ENCODE measurements at places on chromosomes 5 and 9. TPM values are rescaled to one million over a fixed set of nuclear protein-coding genes. Genes with fewer than 3 reads are reported as not detected.

- H3K4me3 ChIP-seq: no peak overlapping the region
- no peak overlapping the region for H3K27ac ChIP-seq
- H3K27me3 ChIP-seq: no peaks in the 10 kb centered on the region
- H3K36me3 ChIP-seq: no peaks in the 10 kb centered on the region
- no peak for DNase-seq
Measured at GRCh38 chr5:95583992-95584391, 29.1 kb downstream of the ARSK start.

DNA sequence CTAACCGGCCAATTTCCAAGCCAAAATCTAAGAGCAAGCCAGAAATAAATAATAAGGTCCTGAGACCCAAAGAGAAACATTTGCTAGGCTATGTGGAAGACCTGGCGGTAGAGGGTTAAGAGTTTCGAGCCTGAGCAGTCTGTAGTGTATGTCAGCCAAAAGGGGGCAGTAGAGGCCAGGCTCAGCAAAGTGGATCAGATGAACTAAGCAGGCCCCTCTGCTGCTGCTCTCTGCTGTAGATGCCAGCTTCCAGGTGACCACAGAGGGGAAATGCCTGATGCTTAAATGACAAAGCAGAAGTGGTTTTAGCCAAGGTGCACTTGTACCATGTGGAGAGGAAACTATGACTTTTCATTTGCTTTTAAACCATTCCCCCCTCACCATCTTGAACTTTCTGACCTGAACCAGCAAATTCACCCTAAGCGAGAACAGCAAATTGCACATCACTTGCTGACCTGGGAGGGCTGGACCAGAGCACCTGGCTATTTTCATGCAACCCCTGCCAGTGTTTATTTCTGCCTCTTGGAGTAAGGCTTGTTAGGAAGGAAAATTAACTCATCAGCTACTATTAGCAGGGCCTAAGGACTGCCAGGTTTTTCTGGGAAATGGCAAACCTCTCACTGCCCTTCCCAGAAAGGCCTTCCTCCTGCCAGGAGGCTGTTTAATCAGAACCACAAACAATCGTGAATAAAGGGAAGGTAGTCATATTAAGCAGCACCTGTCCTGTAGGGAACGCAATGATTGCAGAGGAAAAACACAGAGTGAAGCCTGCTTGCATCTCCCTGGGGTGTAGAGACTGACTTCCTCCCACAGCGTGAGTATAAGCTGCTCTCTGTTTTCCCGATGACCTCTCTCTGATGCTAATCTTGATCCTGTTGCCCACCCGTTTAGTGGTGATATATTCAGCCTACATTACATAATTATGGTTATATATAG is 818.2 kb downstream of the TLR4 start:
- H3K36me3 ChIP-seq: no peaks in the 10 kb centered on the region
- no peak for DNase-seq
- H3K4me1 ChIP-seq: no peaks in the 10 kb centered on the region
- H3K27ac ChIP-seq: no peak overlapping the region
- H3K4me3 ChIP-seq: no peak overlapping the region
- H3K27me3 ChIP-seq: no peaks in the 10 kb centered on the region

OTULINL gene
- 30.0 TPM for total RNA-seq

TPD52L3 gene
- total RNA-seq: not detected

GRCh38 chr9:133423216-133423615 is 1.0 kb downstream of the ADAMTS13 start:
- H3K4me3 ChIP-seq: no peak overlapping the region
- peaks cover 20% of the 10 kb centered on the region for H3K4me1 ChIP-seq
- no peaks in the 10 kb centered on the region for H3K27me3 ChIP-seq

DNA sequence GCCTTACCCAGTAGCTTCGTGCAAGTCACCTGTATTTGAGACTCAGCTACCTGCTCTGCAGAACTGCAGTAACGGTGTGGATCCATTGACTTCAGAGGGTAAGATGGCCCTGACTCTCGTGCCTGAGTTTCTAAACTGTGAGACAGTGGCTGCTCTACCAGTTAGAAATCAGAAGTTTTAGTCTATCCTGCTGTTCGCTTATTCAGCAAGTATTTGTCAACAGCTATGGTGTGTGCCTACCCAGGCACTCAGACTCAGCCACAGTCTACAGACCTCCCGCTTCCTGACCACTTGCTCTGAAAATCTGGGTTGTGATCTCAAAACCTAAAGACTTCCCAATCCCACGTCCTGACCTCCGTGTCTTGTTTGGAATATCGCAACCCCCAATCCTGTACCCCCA is 13.5 kb downstream of the AQP3 start:
- no peaks in the 10 kb centered on the region for H3K4me1 ChIP-seq
- no peaks in the 10 kb centered on the region for H3K27me3 ChIP-seq
- H3K27ac ChIP-seq: no peak overlapping the region

PLEKHG4B gene
- not detected for total RNA-seq

RNF183 gene
- not detected for total RNA-seq

- no peak for DNase-seq
- H3K27me3 ChIP-seq: no peaks in the 10 kb centered on the region
- H3K36me3 ChIP-seq: no peaks in the 10 kb centered on the region
- H3K4me3 ChIP-seq: no peak overlapping the region
- no peaks in the 10 kb centered on the region for H3K4me1 ChIP-seq
Measured at GRCh38 chr5:17020678-17021601, 84.9 kb upstream of the MYO10 start.

TIMD4 gene
- total RNA-seq: 2.6 TPM

TMEM267 gene
- total RNA-seq: 10.1 TPM

- peaks cover 18% of the 10 kb centered on the region for H3K4me1 ChIP-seq
- H3K4me3 ChIP-seq: no peak overlapping the region
- H3K27ac ChIP-seq: no peak overlapping the region
- no peaks in the 10 kb centered on the region for H3K36me3 ChIP-seq
- peaks cover 35% of the 10 kb centered on the region for H3K27me3 ChIP-seq
Measured at GRCh38 chr5:132273631-132274030, 16.1 kb downstream of the PDLIM4 start.

- DNase-seq: no peak
- H3K4me3 ChIP-seq: peak overlapping the region; percentile 92
- H3K4me1 ChIP-seq: peaks cover 18% of the 10 kb centered on the region
- H3K36me3 ChIP-seq: no peaks in the 10 kb centered on the region
- peaks cover 2% of the 10 kb centered on the region for H3K27me3 ChIP-seq
Measured at GRCh38 chr5:134758176-134758503, 439 bp upstream of the DDX46 start.

DNA sequence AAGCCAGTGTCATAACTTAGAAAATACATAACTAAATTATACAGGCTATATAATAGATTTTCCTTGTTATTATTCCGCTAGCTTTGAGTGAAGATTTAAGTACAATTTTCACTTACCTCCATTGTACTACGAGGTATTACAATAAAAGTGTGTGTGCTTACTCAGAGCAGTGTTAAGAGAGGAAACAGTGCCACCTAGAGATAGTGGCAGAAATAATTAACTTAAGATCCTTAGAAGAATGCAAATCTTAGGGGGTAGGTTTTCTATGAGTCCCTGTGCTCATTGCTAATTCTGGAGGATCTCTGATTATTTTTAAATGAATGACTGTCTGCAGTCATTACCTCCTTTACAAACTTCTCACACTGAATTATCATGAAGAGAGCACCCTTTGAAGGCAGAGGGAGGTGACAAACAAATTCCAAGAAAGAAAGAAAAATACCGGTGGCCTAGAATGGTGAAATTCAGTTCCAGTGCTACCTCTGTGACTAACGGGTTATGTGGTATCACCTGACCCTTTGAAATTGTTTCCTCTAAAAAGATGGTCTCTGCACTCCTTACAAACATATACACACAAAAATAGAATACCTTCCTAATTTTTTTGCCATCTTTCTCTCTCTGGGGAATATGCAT is 379.8 kb downstream of the TRIM36 start:
- no peak overlapping the region for H3K27ac ChIP-seq
- no peaks in the 10 kb centered on the region for H3K4me1 ChIP-seq
- DNase-seq: no peak
- H3K36me3 ChIP-seq: no peaks in the 10 kb centered on the region
- H3K4me3 ChIP-seq: no peak overlapping the region

DNA sequence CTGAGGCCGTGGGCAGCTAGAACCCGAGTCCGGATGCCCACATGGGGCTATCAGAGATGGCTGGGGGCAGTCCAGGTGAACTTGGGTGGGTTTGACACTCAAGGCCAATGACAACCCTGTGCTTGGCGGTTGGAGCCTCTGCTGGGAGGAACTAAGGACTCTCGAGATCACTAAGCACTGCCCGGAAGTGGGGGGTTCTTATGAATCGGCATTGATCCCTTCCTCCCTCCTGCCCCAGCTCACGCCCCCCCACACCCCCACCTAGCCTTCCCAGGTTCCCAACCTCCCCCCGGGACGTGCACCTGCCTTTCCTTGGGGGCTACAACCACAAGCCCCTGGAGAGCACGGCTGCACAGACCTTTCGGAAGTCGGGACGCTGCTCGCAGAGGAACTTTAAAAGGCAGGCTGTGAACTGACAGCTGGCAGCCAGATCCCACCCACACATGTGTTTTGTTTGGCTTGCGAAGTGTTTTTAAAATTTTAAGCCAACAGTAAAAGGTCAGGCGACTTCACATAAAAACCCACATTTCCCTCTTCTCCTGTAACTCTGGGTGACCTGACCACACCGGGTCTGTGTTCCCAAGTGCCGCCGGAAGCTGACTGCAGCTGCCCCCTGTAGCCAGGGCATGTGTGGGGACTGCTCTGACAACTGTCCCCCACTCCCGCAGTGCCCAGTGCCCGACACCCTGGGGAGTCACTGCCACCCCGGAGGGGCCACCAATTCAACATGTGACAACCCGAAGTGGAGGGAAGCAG is 5.1 kb upstream of the RALGDS start:
- peaks cover 14% of the 10 kb centered on the region for H3K36me3 ChIP-seq
- H3K4me1 ChIP-seq: peaks cover 95% of the 10 kb centered on the region
- DNase-seq: no peak
- no peaks in the 10 kb centered on the region for H3K27me3 ChIP-seq
- no peak overlapping the region for H3K4me3 ChIP-seq
- H3K27ac ChIP-seq: peak overlapping the region; percentile 100

MYMK gene
- total RNA-seq: not detected

GRCh38 chr5:88262116-88262515 is 6.5 kb downstream of the TMEM161B start:
- H3K27ac ChIP-seq: no peak overlapping the region
- H3K36me3 ChIP-seq: no peaks in the 10 kb centered on the region
- no peak overlapping the region for H3K4me3 ChIP-seq
- no peaks in the 10 kb centered on the region for H3K27me3 ChIP-seq

HBEGF gene
- 0.77 TPM for total RNA-seq

ORM2 gene
- total RNA-seq: 2.2 TPM

GRCh38 chr9:85995097-85995496 is 54.2 kb downstream of the NAA35 start:
- H3K27ac ChIP-seq: no peak overlapping the region
- no peak for DNase-seq
- no peaks in the 10 kb centered on the region for H3K27me3 ChIP-seq
- peaks cover 13% of the 10 kb centered on the region for H3K36me3 ChIP-seq

GRCh38 chr5:56167519-56167918 is 65.6 kb downstream of the ANKRD55 start:
- no peaks in the 10 kb centered on the region for H3K36me3 ChIP-seq
- DNase-seq: no peak
- H3K4me1 ChIP-seq: peaks cover 6% of the 10 kb centered on the region
- no peak overlapping the region for H3K4me3 ChIP-seq
- H3K27me3 ChIP-seq: no peaks in the 10 kb centered on the region

DNA sequence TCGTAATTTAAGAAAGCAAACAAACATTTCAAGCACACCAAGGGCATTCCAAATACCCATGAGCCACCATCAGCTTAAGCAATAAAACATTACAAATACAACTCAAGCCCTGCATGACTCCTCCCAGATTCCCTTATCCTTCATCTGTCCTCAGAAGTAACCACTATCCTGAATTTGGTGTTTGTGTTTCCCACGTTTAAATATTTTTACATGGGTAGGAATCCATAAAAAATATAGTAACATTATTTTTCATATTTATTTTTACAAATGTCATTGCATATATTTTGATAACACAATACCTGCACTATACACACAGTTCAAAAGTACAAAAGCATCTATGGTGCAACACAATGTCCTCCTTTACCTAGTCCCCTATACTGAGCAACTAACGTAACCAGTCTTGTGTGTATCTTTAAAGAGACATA is 6.4 kb downstream of the PRKAA1 start:
- no peak overlapping the region for H3K27ac ChIP-seq
- H3K27me3 ChIP-seq: no peaks in the 10 kb centered on the region
- peaks cover 8% of the 10 kb centered on the region for H3K4me1 ChIP-seq
- no peak for DNase-seq
- H3K36me3 ChIP-seq: peaks cover 6% of the 10 kb centered on the region

- no peak for DNase-seq
- H3K27ac ChIP-seq: no peak overlapping the region
- no peaks in the 10 kb centered on the region for H3K27me3 ChIP-seq
- H3K4me1 ChIP-seq: peaks cover 62% of the 10 kb centered on the region
Measured at GRCh38 chr9:114351932-114352331, 22.3 kb downstream of the ORM2 start.

GRCh38 chr5:105288946-105289345 is 1726.4 kb upstream of the NUDT12 start:
- H3K4me3 ChIP-seq: no peak overlapping the region
- DNase-seq: no peak
- no peaks in the 10 kb centered on the region for H3K4me1 ChIP-seq
- H3K27me3 ChIP-seq: no peaks in the 10 kb centered on the region

DNA sequence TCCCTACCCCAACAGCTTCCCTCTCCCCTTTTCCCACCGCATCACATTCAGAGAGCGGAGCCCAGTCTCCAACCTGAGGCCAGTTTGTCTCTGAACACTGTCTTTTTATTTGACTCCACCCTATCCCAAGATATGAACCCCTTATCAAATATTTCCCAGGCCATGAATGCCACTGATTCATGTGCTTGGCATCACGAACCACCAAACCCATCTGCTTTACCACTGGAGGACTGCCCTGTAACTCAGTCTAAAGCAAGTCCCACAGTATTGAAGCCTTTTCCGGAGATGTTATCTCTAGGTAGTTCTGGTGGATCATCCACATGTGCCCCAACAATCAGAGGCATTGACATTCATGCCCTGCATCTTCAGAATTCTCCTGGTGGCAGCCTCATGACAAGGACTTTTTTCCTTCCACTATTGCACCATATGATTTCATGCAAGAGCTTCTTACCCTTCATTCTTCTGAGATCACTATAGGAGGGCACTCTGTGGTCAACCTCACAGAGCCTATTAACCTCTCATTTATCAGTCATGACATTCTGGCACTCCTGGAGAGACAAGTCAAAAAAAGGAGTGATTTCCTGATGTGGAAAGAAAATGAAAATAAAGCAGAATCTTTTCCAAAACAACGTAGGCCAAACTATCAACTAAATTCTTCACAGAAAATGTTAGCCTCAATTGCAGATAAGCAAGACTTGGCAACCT is 12.3 kb upstream of the SPATA31D4 start:
- H3K27ac ChIP-seq: no peak overlapping the region
- no peaks in the 10 kb centered on the region for H3K36me3 ChIP-seq
- H3K4me1 ChIP-seq: no peaks in the 10 kb centered on the region
- no peak for DNase-seq
- H3K27me3 ChIP-seq: no peaks in the 10 kb centered on the region

PCYOX1L gene
- 32.2 TPM for total RNA-seq

- no peak for DNase-seq
- H3K27me3 ChIP-seq: no peaks in the 10 kb centered on the region
- H3K4me3 ChIP-seq: no peak overlapping the region
- no peaks in the 10 kb centered on the region for H3K4me1 ChIP-seq
- H3K36me3 ChIP-seq: no peaks in the 10 kb centered on the region
Measured at GRCh38 chr9:116791326-116791725, 104.2 kb downstream of the TRIM32 start.

- no peaks in the 10 kb centered on the region for H3K36me3 ChIP-seq
- H3K4me3 ChIP-seq: no peak overlapping the region
- no peak for DNase-seq
- no peaks in the 10 kb centered on the region for H3K4me1 ChIP-seq
- peaks cover 2% of the 10 kb centered on the region for H3K27me3 ChIP-seq
- no peak overlapping the region for H3K27ac ChIP-seq
Measured at GRCh38 chr5:77368367-77368766, 123.7 kb downstream of the WDR41 start.
